ENCODE measurements at places on chromosomes 4 and X.

DNA sequence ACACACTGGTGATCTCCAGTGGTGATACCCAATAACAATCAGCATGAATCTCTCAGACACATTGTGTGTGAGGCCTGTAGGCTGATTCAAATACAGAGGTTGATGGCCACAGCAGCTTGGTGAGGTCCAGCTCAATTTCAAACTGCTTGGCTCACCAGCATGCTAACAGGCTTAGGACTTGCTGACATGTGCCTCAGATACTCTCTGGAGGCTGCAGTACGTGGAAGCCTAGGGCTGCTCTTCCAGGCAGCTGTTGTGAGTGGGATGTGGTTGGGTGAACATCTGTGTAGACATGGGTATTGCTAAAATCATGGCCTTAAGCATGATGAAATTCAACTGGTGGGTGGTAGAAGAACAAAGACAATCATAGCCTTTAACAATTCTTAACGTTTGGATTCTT lies 4.3 kb downstream of the CXCL9 start:
- no peak for DNase-seq

GRCh38 chr4:166501941-166502382 lies 628.9 kb downstream of the TLL1 start:
- no peak for DNase-seq

GRCh38 chr4:39792529-39792928 lies 94.6 kb downstream of the UBE2K start:
- DNase-seq: no peak

DNA sequence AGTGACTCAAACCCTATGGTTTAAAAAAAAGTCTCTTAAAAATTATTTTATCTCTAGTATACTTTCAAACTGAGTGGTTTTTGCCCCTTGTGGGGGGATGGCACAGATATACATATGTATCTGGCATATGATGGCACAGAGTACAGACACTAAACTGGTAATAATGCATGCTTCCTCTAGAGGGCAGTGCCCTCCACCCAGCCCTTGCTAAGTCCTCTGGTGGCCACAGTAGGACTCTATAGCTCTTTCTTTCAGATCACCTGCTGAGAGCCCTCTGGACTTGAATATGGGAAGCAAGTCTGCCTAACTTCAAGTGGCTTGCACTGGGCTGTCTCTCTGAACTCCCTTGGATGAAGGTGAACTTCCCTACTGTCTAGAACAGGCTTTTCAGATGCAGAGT lies 66.3 kb downstream of the TSPAN7 start:
- DNase-seq: peak; percentile 5

DNA sequence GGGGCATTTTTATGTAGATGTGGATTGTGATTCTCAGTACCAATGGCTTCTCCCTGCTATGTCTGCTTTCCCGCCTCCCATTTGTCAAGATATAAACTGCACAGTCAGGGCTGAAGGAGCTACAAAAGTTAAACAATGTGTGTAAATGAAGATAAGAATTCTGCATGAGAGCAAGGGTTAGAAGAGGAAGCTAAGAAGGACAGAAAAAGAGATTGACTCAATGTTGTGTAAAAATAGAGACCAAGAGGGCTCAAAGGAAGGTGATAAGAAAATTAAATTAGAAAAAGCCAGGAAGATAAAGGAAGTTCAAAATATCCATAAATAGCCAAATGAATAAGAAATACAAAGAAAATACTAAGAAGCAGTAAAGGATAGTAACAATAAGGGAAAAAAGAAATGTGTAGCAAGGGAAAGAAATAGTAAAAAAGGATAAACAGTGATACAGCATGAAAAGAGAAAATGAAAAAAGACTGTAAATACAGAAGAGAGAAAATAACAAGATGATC lies 82.5 kb downstream of the AMELX start:
- DNase-seq: no peak

GRCh38 chrX:109889289-109890006 lies 113.5 kb upstream of the TMEM164 start:
- DNase-seq: no peak

DNA sequence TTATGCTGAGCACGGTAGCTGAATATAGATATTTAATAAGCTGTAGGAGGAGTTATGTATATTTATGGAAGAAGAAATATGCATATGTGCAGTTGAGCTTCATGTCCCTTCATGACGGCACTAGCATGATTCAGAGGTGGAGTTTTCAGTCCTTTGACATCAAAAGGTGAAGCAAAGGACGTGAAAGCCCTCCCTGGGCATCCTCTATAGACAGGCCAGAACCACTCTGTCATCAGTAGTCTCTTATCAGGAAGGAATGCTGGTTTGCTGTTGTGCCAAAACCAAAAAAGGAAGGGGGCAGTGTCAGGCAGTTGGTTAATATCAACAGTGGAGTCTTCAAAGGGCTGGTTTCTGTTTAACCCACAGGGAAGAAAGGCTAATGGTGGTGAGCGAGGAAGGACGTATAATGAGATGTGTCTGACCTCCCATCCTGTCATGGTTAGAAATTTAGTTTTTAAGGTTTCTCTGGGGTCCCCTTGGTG lies 23.5 kb upstream of the IL2 start:
- no peak for DNase-seq

DNA sequence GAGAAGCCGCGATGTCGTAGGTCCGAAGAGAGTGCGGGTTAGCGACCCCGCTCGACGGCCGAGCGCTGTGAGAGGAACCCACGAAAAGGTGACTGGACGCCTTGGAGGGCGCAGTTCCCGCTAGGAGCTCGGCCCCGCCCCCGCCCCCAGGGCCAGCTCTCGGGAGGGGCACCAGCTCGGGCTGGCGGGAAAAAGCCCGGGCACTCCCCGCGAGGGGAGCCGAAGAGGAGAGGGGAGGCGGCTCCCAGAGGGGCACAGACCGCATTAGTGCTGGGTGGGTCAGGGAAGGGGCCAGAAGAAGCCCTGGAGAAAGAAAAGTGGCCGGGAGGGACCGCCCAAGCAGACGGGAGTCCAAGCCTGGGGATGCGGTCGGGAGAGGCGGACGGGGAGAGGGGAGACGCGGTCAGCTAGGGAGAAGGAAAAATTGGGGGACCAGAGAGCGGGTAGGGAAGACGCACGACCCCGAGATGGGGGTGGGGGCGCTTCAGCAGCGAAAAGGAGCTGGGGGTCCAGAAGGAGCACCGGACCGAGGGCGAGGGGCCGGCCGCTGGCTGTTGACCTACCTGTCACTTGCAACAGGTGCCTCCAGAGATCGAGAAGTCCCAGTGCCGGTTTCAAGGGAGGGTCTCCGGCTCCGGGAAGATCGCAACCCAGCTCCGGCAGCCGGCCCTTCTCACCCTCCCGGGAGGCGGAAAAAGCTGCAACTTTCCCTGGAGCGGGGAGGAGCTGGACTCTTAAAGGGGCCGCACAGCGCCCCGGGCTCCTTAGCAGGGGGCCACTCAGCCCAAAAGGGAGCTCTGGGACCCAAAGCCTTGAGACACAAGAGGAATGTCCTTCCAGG lies at the start of gene SYTL4:
SYTL4 (minus strand) TSS at position 681 of the 841 bp plus-strand sequence. CDS start 30,084 bp downstream, outside the sequence.
- DNase-seq: no peak

GRCh38 chrX:110310000-110310790 lies 7.7 kb downstream of the AMMECR1 start:
- DNase-seq: no peak

GRCh38 chr4:129043523-129043922 lies 49.8 kb downstream of the SCLT1 start:
- DNase-seq: no peak

GRCh38 chrX:54964766-54965497 lies 29.1 kb downstream of the PFKFB1 start:
- DNase-seq: peak; percentile 0

DNA sequence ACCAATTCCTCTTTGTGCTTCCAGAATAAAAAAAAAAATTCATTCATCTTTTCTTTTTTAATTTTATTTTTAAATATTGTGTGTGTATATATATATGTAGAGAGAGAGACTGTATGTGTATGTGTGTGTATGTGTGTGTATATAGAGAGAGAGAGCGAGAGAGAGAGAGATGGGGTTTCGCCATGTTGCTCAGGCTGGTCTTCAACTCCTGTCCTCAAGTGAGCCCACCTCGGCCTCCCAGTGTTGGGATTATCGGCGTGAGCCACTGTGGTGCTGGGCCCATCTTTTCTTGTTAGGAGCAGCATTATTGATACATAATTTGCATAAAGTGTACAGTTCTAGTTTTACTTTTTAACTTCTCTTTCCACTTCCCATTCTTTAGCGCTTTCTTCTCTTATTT lies 33.6 kb downstream of the KDM6A start:
- no peak for DNase-seq

DNA sequence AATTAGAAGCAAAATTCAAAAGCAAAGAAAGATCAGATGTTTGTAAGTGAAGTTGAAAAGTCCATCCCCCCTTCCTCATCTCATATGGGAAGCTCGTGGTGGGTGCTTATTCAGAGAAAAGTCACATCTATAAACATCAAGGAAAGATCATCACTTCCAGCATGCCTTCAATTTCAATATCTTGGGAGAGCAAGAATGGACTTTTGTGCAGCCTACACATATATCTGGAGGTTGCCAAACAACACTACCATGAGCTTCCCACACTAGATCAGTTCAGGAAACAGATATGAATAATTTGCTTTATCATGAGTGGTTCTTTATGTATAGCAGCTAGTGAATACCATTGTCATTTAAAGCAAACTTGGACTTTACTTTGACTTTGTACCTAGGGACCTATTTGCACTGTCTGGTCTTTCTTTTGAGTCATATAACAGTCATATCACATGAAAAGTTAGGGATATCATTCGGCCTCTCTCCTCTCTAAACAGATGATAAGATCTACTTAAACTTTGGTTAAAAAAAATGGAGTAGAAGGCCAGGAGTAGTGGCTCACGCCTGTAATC lies 5.6 kb upstream of the TBL1X start:
- no peak for DNase-seq

- no peak for DNase-seq
Observed at GRCh38 chrX:53544936-53545335, 110.8 kb upstream of the HSD17B10 start.

DNA sequence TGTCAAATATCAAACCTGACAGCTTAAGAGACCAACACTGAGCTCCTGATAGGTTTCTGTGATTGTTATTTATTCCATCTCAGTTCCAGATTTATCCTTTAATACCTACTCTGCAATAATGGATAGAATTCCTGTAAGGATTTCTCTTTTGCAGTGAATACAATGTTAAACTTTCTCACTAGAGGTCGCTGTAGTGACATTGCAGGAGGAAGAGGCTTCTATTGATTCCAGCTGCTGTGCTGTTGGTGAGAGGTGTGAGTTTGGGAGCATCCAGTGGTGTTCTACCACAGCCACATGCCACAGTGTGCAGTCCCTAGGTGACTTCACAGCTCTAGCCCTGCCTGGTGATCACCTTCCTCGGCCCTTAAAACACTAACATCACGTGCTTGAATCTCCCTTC lies 34.6 kb upstream of the DCAF8L2 start:
- no peak for DNase-seq

DNA sequence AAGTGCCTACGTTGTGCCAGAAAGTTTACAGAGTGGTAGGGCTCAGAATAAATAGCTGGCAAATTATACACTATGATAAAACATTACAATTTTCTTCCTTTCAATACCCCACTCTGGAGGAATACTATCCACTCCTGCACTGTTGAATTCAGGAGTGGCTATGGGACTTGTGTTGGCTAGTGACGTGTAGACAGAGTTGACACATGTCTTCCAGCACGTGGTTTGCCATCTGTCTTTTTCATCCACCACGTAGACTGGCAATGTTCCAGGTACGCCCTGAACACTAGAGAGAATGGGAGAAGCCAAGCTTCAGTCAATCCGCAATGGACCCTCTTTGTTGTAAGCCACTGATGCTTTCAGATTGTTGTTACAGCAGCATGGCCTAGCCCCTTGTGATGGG lies 168.8 kb upstream of the RBPJ start:
- no peak for DNase-seq

DNA sequence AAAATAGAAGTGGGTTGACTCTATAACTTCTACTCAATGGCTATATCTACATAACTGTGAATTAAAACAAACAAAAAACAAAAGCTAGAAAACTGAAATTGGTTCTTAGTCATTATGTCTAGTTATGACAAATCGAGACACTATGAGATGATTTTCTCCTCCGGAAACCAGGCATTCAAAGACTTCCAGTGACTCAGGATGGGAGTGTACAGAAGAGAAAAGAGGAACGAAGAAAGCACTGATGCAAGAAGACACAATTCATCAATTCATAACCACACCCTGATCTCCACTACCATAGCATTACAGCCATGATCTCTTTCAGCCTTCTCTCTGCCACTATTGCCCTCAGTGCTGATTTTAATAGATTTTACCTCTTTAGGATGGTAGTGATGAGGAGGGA lies 253.6 kb downstream of the CBLL2 start:
- DNase-seq: no peak

DNA sequence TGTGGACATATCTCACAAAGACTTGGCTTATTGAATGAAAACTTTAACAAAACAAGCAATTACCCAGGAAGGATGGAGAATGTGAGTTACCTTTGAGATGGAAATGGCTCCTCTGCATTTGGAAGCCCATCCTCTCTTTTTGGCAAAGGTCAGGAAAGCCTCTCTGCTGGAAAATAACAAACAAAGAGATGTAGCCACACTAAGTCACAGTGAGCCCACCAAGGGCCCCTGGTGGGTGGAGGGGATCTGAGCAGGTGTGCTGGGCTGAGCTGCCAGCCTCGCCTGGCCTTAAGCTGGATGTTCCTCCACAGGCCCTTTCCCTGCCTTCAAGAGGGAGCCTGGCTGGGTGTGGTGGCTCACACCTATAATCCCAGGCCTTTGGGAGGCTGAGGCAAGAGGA lies 269.2 kb downstream of the HNRNPD start:
- no peak for DNase-seq

DNA sequence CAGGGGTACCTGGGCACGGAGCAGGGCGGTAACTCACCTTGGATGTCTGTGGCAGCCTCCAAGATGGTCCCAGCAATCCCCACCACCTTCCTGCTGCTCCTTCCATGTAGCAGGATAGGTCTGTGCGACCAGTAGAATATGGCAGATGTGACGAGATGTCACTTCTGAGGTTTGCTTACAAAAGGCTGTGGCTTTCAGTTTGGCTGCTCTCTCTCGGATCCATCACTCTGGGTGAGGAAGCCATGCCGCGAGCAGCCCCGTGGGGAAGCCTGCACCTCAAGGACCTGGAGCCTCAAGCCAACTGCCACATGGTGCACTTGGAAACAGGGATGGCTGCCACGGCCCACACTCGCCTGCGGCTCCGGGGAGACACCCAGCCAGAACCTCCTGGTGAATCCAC lies 37.6 kb downstream of the WFS1 start:
- no peak for DNase-seq

GRCh38 chr4:139142087-139142486 lies 34.9 kb downstream of the ELF2 start:
- no peak for DNase-seq

- DNase-seq: peak; percentile 11
Observed at GRCh38 chr4:93791570-93792195, 36.9 kb upstream of the ATOH1 start.

GRCh38 chr4:144518181-144518895 lies 127.6 kb upstream of the HHIP start:
- no peak for DNase-seq

All from CD4-positive, alpha-beta T cell treated with Interleukin-4 for 4 hours (primary cell).